Endothelial cell (in vitro differentiated cells): ENCODE measurements at places on chromosomes 7 and 10.

DNA sequence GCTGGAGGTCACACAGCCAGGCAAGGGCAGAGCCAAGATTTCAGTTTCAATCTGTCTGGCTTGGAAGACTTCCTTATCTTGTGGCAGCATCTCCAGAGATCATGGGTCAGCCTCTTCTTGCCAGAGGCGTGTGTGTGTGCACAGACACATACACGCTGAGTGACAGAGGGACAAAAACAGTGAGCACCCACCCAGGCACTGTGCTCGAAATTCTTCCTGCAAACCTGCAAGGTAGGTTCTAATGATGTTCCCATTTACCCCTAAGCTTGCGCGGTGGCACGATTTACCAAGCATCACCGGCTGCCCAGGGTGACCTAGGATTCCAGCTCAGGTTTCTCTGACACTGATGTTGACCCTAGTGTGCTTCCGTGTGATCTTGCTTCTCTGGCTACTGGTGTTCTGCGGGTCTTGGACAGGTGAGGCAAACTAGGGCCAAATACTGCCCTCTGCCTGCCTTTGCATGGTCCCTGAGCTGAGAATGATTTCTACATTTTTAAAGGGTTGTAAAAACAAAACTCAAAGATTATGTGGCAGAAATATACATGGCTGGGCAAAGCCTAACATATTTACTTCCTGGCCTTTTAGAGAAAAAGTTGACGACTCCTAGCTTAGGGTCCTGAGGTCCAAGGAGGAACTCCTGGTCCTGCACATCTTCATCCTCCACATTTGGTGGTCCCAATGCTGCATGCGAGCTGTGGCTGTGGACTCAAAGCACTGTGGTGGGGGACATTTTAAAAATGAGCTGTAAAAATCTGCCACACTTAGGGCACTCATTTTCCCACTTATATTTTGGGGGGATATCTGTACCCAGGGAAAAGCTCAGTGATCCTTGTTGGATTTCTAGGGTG is 268.5 kb downstream of the RPS24 start:
- no peak for DNase-seq

GRCh38 chr10:85611746-85612377 is 754.7 kb downstream of the GRID1 start:
- no peak for DNase-seq

DNA sequence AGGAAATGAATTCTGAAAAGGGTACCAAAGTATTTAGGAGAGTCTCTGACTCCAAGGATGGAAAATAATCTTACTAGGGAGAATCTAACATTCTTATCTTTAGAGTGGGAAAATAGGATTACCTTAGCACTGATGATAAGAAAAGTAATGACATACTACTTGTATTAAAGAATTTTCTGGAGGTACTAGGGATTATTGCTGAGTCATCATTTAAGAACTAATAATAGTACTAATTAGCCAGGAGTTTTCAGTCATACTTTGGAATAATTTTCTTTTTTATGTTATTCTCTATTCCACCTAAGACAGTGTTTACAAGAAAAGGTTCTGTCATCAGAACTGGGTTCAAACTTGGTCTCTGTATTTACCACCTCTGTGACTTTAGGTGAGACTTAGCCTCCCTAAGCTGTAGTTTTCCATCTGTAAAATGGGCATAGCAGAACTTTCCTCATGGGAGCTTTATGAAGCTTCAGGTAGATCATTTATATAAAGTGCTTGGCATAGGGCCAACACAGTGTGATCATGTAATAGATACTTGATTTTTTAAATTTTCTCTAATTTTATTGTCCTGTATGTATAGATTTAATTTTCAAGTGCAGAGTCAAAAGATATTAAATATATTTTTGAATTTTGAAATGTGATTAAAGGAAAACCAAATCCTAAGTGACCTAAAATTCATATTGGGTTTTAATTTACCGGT is 20.4 kb downstream of the ITGB8 start:
- DNase-seq: no peak

DNA sequence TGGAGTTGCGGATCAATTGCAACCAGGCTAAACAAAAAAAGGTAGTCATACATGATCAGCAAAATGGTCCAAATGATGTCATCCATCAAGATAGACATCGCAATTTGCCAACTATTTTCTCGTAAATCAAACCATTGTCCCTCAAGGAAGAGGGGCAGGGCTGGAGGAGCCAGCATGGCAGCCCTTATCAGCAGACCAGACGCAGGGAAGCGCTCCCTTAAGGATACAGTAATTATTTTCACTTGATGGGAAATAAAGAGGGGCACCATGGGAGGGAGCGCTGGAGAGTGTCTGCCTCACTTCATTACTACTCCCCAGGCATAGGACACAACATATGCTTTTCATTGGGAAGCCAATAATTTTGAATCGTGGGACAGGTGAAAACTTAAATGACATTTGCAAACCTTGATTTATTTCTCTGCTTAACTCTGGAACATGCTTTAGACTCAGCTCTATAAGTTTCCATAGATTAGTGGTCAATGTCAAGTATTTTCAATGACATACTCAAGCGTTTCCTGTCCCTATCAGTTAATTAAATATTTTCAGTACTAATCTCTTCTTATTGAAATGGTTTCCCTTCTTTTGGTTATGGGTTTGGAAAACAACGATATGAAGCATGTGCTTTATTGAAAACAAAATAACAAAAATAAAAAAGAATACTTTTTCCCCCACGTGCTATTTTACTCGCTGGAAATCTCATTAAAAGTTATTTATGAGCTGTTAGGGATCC is 202.4 kb upstream of the HABP2 start:
- DNase-seq: no peak

DNA sequence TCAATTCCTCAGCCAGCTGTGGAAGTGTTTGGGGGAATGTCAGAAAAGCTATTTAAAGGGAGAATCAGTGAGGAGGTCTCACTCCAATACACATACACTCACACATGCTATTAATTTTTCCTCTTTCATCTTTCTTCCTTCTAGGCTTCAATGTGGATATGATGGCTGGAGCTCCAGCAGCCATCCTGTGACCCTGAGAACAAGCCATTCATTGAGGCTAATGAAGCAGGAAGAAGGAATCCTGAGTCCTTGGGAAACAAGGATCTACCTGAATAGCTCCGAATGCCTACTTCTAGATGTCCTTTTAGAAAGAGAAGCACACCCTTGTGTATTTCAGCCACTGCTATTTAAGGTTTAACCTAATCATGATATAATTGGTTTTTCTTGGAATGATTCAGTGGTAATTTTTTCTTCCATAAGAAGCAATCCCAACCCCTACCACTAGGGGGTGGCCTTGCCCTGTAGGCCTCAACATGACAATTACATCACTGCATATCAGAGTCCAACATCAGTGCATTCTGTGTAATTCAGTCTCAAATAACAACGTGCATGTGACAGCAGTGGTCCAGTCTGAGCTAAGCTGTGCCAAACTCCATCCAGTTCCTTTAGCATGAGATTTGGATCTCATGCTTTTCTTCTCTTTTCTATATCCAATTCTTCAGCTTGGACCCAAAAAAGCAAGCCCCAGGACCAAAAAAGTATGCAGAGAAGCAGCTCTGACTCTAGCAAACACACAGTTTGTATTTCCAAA is 85.3 kb upstream of the ANKRD1 start:
- DNase-seq: peak; percentile 69

- no peak for DNase-seq
Observed at GRCh38 chr7:426510-426909, 93.1 kb downstream of the PDGFA start.

- no peak for DNase-seq
Observed at GRCh38 chr10:22386503-22386902, 41.2 kb downstream of the SPAG6 start.

DNA sequence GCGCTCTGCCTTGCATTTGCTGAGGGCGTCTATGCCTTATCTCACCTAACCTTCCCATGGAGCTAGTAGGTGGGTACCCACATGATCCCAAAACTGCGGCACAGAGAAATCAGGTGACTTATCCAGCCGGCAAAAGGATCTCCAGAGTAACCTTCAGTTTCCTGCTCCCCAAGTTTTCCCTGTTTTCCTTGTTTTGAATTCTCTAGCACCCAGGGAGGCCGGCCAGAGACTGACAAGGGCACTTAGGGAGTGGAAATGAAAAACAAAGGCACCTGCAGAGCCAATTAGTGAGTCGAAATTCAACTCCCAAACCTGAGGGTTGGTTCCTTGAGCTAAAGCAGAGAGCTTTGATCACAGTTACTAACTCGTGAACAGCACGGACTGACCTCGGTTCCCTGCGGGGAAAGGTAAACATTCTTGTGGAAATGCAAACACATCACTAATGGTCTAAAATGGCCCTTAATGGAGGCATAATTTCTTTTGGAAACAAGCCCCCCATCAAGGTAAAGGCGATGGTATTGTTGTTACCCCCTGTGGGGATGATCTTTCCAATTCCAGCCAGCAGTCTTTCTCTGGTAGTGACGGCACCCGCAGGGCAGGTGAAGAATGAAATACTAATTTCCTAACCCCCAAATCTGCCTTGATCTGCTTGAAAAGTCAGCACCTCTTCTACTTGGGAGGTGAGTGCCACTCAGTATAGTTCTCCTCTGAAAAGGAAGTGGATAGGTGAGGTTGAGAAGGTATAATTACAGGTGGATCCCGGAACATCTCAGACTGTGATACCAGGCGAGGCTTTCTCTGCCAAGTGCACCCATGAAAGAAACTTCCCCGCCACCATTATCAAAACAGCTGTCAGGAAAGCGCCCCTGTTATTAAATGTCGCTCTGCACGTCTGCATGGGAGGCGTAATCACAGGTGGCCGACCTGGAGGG is 365.6 kb upstream of the AUTS2 start:
- DNase-seq: no peak

DNA sequence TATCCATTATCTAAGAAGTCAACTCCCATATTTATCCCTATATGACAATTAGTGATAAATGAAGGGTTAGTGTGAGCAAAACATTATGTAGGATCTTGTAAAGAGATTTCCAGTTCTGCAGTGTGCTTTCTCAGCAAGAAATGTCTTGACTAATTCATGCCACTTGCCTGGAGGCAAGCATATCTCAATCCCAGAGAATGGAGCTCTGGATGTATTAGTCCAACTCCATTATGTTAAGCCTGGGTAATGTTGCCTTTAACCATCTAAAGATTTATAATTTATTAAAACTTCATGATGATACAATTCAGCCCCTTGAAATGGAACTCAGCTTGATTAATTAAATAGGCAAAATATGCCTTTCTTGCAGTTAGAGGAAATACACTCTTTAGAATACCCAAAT is 1079.9 kb upstream of the LRRTM3 start:
- DNase-seq: no peak

- no peak for DNase-seq
Observed at GRCh38 chr10:43929122-43929521, 280.4 kb upstream of the ZNF32 start.

DNA sequence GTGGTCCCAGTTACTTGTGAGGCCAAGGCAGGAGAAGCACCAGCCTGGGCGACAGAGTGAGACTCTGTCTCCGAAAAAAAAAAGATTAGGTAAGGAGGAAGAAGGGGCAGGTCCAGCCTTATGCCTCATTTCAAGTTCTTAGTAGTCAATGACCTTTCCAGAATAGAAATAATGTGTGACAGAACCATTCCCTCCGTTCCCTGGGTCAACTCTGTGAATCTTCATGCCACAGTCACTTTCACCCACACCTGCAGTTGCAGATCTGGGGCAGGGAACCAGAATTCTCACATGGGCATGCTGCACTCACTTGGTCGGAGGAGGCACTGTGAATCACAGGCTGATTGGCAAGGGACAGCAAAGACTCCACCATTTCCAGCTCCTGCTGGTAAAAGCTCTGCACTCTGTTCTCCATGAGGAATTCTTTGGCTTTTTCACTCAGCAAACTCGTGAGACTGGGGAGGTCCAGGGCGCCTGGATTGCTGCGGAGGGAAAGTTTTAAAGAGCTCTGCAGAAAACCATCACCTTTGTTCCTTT is 20.7 kb downstream of the STN1 start:
- no peak for DNase-seq

GRCh38 chr10:28307267-28307666 is 4.4 kb upstream of the MPP7 start:
- DNase-seq: no peak

DNA sequence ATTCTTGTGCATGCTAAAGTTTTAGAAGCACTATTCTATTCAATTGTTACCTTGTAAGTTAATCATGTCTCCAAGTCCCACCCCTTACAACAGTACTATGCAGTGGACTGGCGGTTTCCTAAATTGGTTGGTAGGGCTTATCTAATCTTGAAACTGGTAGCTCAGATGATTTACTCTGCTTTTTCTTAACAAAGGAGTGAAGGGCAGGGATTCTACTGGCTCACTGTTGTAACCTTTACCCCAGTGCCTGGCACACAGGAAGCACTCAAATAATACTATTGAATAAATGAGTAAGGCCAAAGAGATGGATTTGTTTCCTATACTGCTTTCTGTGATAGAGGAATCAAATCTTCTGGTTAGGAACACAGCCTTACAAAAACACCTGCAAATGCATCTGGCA is 46.0 kb upstream of the CYCS start:
- DNase-seq: no peak

GRCh38 chr10:95503001-95503400 is 58.2 kb downstream of the SORBS1 start:
- DNase-seq: no peak

GRCh38 chr10:125151553-125152449 is 8.6 kb downstream of the CTBP2 start:
- no peak for DNase-seq

GRCh38 chr10:78686444-78687060 is 382.2 kb upstream of the ZMIZ1 start:
- no peak for DNase-seq

DNA sequence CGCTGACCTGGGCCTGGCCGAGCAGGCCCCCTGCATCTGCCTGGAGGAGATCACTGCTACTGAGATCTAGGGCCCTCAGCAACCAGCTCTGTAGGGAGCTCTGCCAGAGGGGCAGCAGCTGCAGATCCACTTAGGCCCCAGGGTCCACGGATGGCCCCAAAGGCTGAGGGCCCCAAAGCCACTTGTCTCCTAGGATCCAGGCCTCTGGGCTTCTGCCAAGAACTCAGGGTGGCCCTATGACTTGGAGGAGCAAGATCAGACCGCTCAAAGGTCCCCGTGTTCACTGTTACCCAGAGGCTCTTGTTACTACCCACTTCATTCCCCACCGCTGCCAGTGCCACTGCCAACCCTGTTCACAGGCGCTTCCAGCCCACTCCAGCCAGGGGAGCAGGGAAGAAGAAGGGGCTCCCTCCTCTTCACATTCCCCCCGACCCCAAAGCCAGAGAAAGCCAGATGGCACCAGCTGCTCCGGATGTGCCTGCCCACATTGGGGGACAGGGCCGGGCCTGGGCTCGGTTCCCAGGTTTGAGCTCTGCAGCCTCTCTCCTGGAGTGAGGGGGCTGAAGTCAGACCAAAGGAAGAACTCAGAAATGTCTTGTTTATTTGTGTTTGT is 7.6 kb downstream of the LZTS2 start:
- DNase-seq: no peak

- no peak for DNase-seq
Observed at GRCh38 chr7:124915242-124915641, 14.4 kb downstream of the POT1 start.
